ELR (cell line): ENCODE measurements at places on chromosomes 3 and 15.

DNA sequence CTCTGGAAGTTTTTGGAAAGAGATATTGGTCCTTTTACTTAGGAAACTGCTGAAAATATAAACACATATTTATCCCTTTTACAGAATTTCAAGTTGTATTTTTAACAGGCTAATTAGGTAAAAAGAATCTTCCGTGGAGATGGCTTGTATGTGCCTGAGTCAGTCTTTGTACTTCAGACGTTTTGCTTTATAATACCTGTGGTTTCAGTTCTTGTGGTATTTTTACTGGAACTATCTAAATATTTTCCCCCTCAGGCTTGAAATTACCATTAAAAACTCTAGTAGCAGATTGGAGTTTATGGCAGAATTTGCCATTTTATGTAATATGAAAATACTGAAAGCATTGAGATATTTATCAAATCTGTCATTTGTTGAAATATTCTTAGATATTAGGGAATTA lies 151.6 kb upstream of the CGNL1 start:
- peak; percentile 64 for DNase-seq

DNA sequence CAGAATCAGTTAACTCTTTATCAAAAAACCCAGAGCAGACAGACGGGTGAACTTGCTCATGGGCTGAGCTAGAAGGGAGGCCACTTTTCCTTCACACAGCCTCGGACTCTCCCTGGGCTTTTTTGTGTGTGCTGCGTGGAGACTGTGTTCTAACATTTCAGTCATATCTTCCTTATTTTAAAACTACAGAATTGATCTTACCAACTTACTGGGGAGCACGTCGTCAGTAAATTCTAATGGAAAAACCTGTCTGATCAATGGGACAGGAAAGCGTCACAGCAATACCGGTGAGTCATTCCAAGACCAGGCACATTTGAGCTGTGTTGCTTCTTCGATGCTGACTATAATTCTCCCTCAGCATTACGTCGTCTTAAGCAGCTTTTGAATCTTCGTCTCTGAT lies 145.1 kb downstream of the LPP start:
- no peak for DNase-seq

DNA sequence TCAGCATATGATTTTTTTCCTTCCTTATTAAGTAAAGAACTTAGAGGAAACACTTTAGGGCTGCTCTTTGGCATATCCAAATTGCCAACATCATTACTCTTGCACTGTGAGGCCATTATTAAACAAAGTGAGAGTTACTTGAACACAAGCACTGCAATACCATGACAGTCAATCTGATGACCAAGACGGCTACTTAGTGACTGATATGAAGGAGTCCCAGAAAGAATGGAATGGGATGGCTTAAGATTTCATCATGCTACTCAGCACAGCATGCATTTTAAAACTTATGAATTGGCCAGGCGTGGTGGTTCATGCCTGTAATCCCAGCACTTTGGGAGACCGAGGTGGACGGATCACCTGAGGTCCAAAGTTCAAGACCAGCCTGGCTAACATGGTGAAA lies 55.2 kb downstream of the FAM98B start:
- DNase-seq, result no peak

- DNase-seq, result no peak
Measured at GRCh38 chr3:129415830-129416229, 12.6 kb downstream of the EFCAB12 start.

DNA sequence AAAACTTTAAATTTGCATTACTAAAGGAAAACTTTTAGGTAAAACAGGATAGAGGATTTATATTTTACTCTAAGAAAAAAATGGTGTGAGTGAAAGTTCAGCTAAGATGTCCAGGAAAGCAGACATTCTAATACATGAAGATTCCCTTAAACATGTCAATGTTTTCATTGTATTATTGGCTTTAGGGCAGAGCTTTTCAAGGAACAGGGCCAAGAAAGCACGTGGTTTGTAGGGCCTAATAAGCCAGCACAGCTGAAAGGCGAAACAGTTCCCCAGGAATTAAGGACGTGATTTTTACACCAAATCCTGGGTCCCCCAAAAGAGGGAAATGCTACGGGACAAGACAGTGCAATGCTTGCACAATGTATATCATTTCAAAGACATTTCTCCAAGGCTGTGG lies 48.6 kb upstream of the MKRN3 start:
- no peak for DNase-seq

DNA sequence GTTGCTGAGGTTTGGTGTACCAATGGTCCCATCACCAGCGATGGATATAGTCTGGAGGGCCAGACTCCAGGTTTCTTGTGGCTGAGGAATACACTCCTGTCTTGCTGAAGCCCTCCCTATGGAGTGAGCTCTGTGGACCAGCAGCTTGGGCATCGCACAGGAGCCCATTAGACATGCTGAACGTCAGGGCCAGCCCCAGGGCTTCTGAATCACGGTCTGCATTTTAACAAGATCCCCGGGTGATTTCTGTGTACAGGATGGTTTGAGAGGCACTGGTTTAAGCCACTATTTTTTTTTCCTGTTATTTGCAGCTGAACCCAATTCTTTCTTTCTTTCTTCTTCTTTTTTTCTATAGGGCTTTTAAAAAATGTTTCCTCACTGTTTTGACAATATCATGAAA lies 69.5 kb upstream of the XCR1 start:
- peak; percentile 37 for DNase-seq

- peak; percentile 12 for DNase-seq
Measured at GRCh38 chr3:175526609-175527280, 667.6 kb downstream of the NAALADL2 start.

DNA sequence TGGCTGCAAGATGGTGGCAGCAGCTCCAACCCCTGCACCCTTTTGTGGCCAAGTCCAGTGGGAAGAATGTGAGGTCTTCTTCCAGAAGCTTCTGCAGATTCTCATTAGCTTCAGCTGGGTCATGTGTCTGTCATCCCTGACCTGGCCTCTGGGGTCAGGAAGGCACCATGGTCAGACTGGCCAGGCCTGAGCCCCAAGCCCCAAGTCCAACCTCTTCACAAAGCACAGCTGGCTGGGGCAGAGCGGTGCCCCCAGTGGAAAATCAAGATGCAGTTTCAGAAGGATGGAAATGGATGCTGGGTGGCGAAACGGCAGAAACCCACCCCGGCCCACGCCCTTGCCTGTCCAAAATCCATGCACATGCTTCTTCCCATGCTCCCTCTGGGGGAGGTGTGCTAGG lies 15.9 kb upstream of the GATA2 start:
- no peak for DNase-seq

DNA sequence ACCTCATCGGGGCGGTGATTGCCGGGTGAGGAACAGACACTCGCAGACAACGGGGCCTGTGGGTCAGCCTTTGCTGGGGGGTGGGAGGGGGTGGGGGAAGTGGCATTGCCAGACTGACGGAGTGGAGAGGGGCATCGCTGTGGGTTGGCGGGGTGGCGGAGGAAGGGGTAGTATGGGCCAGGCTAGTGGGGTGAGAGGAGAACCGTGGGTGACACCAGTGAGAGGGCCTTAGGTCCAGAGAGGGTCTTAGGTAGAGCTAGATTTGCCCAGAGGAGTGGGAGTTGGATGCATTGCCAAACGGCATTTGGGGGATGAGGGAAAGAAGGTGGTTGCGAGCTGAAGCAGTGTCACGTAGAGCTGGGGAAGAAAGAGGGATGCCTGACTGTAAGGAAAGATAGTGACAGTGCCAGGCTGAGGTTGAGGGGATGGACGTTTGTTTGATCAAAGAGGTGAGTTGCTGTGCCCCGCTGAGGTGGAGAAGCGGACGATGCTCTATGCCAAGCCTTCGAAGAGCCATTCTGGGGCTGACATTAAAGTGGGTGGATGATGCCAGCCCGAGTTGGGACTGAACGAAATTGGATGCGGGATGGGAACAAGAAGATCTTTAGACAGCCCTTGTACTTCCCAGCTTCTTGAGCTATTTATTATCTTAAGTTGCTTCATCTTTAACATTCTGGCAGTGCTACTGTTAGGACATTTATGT lies 572 bp downstream of the DNAJB11 start:
- peak; percentile 1 for DNase-seq

DNA sequence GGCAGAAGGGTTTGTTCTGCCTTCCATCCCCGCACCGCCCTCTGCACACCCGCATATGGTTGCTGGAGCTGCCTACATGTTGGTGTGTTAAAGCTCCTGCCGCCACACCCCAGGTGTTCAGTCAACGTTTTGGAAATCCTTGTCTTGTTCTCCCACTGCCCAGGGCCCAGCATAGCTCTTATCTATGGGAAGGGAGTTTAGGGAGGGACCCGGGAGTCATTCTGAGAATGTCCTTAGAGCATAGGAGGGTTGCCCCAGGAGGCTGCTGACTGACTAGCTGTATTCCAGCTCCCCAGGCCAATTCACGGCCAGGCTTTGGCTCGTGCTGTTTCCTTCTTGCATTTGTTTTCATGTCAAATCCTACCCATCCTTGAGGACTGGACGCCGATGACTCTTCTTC lies 46.8 kb downstream of the MAGEF1 start:
- DNase-seq, result no peak

- DNase-seq, result no peak
Measured at GRCh38 chr15:78682004-78682651, 41.1 kb upstream of the CHRNB4 start.

- no peak for DNase-seq
Measured at GRCh38 chr15:51205050-51205975, 110.6 kb upstream of the TNFAIP8L3 start.

- no peak for DNase-seq
Measured at GRCh38 chr3:71672807-71673206, 52.4 kb downstream of the EIF4E3 start.

DNA sequence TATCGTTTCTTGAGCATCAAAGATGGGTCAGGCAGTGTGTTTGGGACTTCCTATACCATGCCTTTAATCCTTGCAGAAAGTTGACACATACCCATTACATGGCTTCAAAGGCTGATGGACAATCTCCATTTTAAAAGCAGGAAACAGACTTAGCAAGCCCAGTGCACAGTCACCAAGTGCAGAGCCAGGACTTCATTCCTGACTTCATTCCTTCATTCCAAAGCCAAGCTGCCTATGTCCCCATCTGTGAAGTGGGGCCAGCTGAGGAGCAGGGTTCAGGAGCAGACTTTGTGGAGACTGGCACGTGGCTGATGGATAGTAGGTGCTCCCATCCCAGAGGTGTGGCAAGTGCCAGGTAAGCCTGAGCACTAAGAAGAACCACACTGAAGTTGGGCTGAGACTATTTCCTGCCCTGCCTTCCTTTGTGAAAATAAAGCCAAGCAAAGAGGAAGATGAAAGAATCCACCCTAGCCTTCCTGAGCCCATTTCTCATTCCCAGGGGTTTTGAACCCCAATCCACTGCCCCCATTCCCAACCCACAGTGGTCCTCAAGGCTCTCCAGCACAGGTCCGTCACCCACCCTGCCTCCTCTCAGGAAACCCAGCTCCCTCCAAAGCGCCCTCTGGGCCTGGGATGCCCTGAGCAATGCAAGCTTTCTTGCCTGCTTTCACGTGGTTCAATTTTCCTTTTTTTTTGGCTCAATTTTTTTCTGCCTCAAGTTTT lies 1.8 kb downstream of the CX3CR1 start:
- no peak for DNase-seq

DNA sequence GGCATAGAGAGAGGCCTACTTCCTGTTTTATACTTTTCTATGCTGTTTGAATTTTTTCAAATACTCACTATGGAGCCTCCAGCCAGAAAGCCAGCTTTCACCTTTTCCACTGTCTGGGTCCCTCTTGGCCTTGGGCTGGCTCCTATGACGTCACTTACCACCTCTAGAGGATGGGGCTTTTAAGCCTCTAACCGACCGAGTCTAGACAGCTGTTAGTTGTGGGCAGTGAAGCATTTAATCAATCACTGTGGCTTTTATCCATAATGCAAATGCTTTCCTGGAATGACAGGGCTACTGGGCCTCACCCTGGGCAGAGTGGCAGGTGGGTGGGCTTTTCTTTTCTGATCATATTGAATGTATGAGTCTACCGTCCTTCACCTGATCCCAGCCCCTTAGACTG lies 61.9 kb downstream of the LRRK1 start:
- no peak for DNase-seq

- no peak for DNase-seq
Measured at GRCh38 chr3:157607826-157608405, 104.7 kb upstream of the VEPH1 start.

GRCh38 chr3:128879991-128880390 lies 571 bp downstream of the ACAD9 start:
- no peak for DNase-seq

DNA sequence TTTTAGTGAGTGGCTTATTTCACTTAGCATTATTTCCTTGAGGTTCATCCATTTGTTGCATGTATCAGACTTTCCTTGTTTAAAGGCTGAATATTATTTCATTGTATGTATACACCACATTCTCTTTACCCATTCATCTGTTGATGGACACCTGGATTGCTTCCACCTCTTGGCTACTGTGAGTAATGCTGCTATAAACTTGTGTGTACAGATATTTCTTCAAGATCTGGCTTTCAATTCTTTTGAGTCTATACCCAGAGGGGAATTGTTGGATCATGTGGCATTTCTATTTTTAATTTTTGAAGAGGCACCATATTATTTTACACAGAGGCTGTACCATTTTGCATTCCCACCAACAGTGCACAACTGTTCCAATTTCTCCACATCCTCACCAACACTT lies 313.5 kb downstream of the RPLP1 start:
- DNase-seq, result no peak

DNA sequence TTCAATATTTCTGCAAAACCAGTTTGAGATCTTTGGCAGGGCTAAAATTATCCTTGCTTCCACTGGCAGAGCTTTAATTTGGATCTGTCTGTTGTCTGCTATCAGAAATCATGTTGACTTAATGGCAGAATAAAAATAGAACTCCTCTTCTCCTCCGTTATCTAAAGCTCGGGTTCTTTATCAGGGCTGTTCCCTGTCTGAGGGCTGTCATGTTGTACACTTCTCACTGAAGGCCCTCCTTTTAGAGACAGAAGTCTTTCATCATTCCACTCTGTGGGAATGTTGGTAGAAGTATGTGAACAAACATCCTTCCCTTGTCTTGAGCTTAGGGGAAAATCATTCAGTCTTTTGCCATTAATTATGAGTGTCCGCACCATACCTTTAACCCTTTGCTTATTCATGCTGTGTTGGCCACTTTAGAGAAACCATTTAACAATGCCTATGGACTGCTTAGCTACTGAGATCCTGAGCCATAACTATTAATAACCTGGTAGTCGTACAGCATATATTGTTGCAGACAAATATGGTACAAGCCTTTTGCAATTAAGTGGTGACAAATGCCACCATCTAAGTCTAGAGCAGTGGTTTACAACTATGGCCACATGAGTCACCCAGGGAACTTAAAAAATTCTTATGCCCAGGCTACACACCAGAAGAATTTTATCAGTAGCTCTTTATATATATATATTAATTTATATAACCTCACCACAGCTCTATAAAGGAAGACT lies 226.0 kb upstream of the TPM1 start:
- DNase-seq, result no peak

- peak; percentile 83 for DNase-seq
Measured at GRCh38 chr3:153144779-153145178, 17.2 kb upstream of the RAP2B start.

- peak; percentile 1 for DNase-seq
Measured at GRCh38 chr3:22115581-22115980, 364.6 kb upstream of the ZNF385D start.
